ENCODE measurements at places on chromosomes 5 and 9. TPM values are rescaled to one million over a fixed set of nuclear protein-coding genes. Genes with fewer than 3 reads are reported as not detected.

ABCA2 gene
- 8.5 TPM for total RNA-seq

MYMK gene
- total RNA-seq: not detected

IL7R gene
- 14.0 TPM for total RNA-seq

ADGRD2 gene
- not detected for total RNA-seq

SLC34A3 gene
- total RNA-seq: not detected

PCDHGB1 gene
- 0.30 TPM for total RNA-seq

PLPP7 gene
- 3.7 TPM for total RNA-seq

CCL19 gene
- total RNA-seq: not detected

SPAAR gene
- 0.34 TPM for total RNA-seq

NIPAL4 gene
- total RNA-seq: not detected

PRSS3 gene
- total RNA-seq: 1.3 TPM

GALT gene
- 15.5 TPM for total RNA-seq

SNCAIP gene
- total RNA-seq: 3.3 TPM

ARID3C gene
- total RNA-seq: not detected

PRXL2C gene
- 11.4 TPM for total RNA-seq

PDE8B gene
- total RNA-seq: 0.15 TPM

SLC6A7 gene
- total RNA-seq: not detected

MAN1B1 gene
- total RNA-seq: 72.4 TPM

SLC46A2 gene
- not detected for total RNA-seq

PCDHGA3 gene
- 0.34 TPM for total RNA-seq

GLE1 gene
- total RNA-seq: 28.1 TPM

TNFSF15 gene
- under 0.01 TPM for total RNA-seq

PCDHA4 gene
- under 0.01 TPM for total RNA-seq

GHR gene
- total RNA-seq: 1.0 TPM

AHRR gene
- total RNA-seq: 10.6 TPM

RFX3 gene
- 1.2 TPM for total RNA-seq

C9orf153 gene
- total RNA-seq: not detected

KCNV2 gene
- not detected for total RNA-seq

GNA14 gene
- under 0.01 TPM for total RNA-seq

ROPN1L gene
- 0.45 TPM for total RNA-seq

SAPCD2 gene
- total RNA-seq: 21.9 TPM

DELE1 gene
- total RNA-seq: 44.2 TPM

TRIP13 gene
- 53.3 TPM for total RNA-seq

SAXO1 gene
- total RNA-seq: not detected

SYK gene
- not detected for total RNA-seq

DMRT3 gene
- total RNA-seq: not detected

TAF11L10 gene
- total RNA-seq: not detected
